Tibial artery (tissue), 4 donors: ENCODE measurements at places on chromosomes 11 and 22.

DNA sequence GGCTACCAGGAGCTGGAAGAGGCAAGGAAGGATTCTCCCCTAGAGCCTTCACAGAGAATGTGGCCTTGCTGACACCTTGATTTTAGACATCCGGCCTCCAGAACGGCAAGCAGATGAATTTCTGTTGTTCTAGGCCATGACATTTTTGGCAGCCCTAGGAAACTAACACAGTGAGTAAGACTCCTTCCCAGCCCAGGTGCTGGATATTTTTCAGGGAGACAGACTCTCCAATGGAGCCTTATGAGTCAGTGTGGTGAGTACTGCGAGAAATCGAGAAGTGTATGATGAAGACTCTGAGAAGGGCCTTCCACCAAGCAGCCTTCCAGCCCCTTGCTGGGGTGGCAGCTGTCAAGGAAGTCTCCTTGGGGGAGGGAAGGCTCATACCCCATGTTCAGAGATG is 114.4 kb downstream of the OSBP2 start:
- no peak for DNase-seq

DNA sequence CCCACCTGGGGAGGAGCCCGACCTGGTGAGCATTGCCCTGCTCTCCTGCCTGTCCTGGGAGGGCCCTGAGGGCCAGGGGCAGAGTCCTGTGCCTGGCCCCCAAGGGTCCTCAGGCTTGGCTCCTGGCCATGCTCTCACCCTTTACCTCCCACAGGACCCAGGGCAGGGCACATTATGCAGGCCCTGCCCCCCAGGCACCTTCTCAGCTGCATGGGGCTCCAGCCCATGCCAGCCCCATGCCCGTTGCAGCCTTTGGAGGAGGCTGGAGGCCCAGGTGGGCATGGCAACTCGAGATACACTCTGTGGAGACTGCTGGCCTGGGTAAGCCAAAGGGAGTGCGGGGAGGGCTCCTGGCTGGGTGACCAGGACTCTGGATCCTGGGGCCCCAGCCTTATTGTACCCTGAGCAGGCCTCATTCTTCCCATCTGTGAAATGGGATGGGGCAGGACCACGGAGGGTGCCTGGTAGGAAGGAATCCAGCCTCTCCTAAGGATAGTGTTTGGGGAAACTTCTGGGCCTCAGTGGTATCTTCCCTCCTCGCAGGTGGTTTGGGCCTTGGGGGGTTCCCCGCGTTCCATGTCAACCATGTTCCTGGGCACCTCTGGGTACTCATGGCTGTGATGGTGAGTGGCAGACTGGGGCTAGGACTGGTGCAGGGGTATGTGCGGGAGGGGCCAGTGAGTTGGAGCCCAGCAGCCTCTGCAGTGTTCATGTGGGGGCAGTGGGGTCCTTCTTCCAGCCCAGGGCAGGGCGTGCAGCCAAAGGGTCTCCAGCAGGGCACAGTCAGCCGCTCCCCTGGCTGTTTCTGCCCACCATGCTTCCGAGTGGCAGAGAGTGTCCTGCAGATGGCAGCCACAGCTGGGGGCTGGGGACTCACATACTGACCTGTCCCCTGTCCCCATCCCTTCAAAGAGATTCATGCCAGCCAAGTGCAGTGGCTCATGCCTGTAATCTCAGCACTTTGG is 14.7 kb downstream of the RELT start:
- no peak for DNase-seq

DNA sequence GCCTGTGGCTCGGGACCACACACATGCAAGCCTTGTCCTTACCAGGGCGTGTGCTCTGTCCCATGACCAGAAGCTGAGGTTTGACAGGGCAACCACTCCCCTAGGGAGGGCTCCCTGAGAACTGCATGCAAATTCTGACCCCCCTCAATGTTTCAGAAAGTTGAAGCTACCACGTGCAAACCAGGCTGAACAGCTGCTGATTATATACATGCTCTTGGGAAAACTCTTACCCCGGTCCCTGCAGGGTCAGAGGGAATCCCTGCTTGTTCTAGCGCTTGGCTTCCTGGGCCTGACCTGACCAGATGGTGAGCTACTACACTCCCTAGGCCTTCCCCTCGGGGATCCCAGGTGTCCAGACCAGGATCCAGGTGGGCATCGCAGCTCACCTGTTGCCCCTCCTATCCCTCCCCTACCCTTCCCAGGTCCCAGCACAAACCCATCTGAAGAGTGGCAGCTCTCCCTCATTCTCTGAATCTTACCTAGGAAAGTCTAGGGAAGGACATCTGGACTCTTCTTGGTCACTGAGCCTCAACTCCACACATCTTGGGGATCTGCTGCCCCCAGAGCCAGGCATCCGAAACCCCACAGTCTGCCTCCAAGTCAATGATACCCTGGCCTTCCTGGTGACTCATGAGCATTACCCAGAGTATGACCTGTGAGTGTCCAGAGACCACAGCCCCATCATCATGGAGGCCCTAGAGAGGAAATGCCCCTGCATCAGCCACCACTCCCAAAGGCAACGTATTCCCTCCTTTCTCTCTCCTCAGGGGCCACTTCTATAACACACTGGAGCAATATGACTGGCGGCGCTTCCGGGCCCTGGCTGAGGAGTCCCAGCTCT is 61.5 kb downstream of the BTG4 start:
- no peak for DNase-seq

DNA sequence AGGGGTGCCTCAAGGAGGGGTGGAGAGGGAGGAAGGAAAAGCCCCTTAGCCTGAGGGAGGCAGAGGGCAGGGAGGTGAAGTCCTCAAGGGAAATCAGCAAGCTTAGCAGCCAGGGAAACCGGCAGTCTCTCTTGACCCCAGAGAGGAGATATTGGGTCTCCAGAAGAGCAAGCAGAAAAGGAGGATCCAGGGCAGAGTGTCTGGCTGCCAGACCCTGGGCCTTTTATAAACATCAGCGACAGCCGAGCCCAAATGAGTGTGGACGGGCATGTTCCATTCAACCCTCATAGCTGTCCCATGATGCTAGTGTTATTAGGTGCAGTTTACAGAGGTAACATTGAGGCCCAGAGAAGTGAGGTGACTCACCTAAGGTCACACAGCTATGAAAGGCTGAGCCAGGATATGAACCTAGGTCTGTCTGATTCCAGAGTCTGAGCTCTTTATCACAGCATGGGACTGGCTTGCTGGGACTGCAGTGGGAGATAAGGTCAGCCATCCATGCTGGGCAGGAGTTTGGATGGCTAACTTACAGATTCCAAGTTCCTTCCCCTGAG is 9.3 kb downstream of the PRDM11 start:
- peak; percentile 55 for DNase-seq

GRCh38 chr11:125952973-125953372 is 7.1 kb downstream of the VSIG10L2 start:
- no peak for DNase-seq

- no peak for DNase-seq
Observed at GRCh38 chr11:101046947-101047346, 82.7 kb downstream of the PGR start.

DNA sequence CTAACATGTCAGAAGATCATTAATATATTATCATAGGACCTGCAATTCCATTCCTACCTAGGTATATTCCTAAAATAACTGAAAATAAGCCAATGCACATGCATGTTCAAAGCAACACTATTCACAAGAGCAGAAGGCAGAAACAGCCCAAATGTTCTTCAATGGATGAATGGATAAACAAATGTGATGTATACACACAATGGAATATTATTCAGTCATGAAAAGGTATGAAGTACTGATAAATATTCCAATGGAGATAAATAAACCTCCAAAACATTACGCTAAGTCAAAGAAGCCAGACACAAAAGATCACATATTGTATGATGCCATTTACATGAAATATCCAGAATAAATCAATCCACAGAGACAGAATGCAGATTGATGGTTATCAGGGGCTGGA is 16.8 kb downstream of the AMBRA1 start:
- DNase-seq: no peak

- no peak for DNase-seq
Observed at GRCh38 chr22:22949953-22950352, 62.3 kb downstream of the IGLL5 start.

- DNase-seq: peak; percentile 88
Observed at GRCh38 chr11:62905927-62906531, 15.1 kb downstream of the CHRM1 start.

GRCh38 chr22:47061226-47061625 is 298.8 kb downstream of the TBC1D22A start:
- no peak for DNase-seq

GRCh38 chr11:68773521-68774193 is 22.3 kb upstream of the TESMIN start:
- no peak for DNase-seq

DNA sequence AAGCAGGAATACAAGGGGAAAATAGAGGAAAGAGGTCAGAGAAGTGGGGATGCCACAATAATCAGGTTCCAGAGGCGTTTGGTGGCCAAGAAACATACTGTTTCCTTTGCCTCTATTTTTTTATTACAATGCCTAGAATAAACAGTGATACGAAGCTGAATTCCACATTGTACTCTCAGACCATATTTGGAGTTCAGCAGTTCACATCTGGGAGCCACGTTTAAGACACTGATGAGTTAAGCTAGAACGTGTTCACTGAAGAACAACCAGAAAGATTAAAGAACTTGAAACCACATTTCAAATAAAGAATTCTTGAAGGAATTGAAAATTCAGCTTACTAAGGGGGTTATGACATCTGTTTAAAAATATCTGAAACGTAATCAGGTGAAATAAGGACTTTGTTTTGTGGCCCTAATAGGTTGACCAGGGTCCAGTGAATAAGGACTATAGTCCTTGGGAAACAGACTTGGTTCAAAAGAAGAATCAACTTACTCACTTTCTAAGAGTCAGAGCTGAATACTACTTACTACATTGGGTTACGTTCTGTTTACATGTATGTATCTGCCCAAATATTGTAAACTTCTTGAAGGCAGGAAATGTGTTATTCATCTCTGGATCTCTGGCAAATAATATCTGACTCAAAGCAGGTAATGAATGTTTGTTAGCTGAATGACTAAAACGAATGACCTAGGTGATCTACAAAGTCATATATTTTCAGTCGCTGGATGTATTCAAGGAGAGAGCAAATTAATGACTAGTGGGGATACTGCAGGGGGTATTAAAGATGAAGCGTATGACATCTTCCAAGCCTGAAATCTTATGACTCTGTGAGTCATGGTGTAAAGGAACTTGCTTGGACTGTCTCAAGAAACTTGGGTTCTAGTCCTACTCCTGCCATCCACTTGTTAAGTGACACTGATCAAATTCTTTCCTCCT is 247.0 kb upstream of the NARS2 start:
- DNase-seq: no peak

DNA sequence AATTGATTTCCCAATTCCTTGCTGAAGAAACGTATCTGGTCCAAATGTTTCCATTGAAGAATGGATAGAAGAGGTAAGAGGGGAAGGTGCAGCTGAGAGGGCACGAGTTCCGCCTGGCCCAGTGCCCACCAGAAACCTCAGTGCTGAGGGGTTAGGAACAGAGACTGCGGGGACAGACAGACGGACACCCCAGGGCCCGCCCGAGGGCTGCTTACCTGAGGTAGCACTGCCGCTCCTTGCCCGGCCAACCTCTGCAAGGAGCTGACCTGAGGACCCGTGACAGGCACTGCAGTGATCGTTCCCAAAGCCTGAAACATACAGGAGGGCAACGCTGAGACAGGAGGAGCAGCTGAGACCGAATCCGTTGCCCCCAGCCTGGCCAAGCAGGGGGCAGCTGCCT is 89.6 kb downstream of the PHF21B start:
- no peak for DNase-seq

DNA sequence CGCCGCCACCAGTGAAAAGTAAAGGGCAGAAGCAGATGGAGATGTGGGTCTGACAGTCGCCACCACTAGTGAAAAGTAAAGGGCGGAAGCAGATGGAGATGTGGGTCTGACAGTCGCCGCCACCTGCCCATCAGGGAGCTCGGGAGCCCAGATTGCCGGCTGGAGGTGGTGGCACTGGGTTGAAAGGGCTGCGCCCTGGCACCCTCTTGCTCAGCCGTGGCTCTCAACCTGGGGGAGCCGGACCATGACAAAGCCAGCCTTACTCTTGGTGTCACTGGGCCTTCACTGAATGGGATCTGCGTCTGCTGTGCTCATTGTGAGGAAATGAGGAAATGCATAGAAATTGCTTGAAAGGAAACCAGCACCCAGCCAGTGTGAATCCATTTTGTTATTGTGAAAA is 36.3 kb downstream of the AP2A2 start:
- DNase-seq: no peak

- DNase-seq: no peak
Observed at GRCh38 chr22:47281126-47282106, 519.0 kb downstream of the TBC1D22A start.

DNA sequence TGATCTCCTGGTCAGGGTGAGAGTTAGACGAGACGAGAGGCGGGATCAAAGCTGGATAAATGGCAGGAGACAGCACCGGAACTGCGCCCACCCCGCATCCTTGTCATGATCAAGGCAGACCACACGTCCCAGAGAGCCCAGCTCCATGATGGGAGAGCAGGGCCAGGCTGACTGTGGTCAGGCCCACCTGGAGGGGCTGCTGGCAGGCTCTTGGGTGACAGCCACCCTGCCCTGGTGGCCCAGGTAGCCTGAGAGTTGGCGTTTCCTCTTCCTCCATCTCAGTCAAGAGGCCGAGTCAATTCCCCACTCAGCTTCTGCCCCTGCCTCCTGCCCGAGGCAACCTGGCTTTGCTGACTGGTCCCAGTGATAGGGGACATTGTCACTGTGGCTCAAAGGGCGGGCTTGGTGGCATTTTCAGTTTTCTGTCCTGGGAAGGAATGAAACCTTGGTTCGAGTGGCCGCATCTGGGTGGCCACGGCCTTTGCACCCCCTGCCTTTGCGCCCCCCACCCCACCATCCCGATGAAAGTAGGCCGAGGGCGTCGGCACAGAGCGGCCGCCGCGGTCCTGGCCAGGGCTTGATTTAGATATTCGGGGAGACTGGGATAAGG is 60.8 kb upstream of the PPARA start:
- no peak for DNase-seq

DNA sequence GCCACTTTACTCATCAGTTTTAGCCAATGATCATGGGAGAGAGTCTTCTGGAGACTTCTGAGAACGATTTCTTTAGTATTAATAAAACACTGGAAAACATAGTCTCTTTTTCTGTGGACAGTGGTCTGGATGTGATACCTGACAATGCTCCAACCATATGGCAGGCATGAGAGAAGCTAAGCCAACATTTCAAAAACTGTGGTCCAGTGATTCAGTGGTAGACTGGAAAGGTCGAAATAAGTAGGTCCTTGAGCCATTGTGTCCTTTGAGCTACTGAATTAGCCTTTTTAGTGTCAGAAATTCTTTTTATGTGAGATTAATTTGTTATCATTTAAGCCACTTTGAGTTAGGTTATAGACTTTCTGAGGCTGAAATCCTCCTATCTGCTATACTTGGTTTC is 197.7 kb upstream of the CTSC start:
- no peak for DNase-seq
